ENCODE measurements at places on chromosomes 2 and 18.
A peak's percentile ranks its signal among the peaks of the same experiment; 100 is the strongest.

- DNase-seq: no peak
Measured at GRCh38 chr2:217302856-217303255, 443.0 kb upstream of the TNP1 start.

DNA sequence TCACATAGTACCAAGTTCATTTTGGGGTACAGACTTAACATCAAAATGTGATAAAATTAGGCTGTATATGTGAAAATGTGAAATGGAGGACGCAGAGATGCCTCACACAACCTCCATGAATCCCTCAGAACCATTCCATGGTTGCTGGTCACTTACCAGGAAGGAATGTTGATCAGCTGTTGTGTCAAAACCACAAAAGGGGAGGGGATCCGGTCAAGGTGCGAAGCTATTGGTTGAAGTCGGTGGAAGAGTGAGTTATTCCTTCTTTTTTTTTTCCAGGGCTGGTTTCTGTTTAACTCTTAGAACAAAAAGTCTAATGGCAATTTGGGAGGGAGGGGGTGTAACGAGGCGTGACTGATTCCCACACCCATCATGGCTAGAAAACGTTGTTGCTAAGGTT lies 32.3 kb upstream of the REG3A start:
- no peak for DNase-seq

DNA sequence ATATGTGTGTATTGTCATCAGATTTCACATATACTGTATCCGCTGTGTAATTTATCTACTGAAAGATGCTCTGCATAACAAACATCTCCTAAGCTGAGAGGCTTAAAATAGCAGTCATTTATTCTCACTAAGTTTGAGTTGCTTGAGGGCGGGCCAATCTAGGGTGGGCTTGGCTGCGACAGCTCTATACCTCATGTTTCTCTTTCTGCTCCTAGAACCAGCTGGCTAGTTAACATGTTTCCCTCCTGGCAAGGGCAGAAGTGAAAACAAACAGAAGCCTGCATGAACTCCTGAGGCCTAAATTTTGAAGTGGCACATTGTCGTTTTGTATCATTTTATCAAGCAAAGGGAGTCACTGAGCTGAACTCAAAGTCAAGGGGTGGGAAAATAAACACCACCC lies 585.0 kb upstream of the VRK2 start:
- DNase-seq: no peak

GRCh38 chr18:32896776-32897547 lies 124.1 kb upstream of the KLHL14 start:
- no peak for DNase-seq

DNA sequence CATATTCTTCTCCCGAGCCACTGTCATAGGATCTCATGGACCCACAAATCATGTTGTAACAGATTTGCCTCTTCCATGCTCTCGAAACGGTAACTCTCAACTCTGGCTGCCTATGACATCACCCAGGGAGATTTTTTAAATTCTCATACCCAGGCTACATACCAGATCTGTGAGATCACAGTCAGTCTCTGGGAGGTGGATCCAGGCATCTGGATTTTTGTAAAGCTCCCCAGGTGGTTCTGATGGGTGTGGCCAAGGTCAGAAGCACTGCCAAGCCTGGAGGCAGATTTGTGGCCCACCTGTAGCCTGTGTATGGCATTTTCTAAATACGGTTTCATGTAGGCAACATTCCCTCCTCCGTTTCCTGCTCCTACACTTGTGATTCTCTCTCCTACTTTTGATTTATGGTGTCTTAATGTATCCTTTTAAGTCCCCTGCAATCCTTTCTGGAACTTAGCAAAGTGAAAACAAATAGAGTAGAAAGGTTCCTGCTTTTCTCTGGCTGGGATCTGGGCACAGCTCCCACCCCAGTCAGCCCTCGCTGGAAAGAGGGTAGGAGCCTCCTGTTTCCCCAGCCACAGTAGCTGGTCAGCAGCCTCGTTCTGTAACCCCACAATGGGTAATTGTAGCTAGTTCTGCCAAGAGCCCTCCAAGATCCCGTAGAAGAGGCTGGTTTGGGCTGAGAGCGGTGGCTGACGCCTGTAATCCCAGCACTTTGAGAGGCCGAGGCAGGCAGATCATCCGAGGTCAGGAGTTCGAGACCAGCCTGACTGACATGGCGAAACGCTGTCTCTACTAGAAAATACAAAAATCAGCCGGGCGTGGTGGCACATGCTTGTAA lies 96.2 kb downstream of the KLHL29 start:
- DNase-seq: no peak

DNA sequence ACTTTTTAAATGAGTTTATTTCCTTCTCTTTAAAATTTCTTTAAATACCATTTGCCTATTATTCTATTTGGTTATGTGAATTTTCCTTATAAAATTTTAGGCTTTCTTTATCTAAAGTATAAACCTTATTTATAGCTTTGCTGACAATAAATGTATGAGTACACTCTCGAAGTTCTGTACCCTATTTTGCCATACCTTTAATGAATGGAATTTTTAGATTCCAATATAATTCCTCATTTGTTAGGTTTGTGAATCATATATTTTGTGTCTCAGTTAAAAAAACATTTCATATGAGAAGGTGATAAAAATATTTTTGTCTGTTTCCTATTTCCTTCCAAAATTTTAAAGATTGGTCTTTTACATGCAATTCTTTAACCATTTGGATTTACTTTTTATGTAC lies 427.4 kb upstream of the SLC8A1 start:
- DNase-seq: no peak

DNA sequence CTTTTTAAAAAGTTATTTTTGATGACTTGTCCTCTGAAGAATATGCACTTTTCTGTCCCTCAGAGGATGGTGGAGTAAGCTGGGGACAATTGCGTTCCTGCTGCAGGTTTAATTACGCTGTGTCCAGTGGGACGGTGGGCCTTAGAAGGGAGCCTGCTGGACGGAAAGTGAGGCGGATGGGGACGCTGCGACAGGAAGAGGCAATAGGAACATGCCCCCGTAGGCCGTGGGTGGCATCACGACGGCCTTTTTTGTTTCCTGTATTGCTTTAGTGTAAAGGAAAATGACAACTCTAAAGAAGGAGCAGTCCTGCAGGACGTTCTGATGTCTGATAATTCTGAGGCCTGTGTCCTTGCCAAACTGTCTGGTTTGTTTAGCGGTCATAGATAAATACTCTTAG lies 121.6 kb downstream of the NFATC1 start:
- DNase-seq: no peak

- no peak for DNase-seq
Measured at GRCh38 chr2:18610090-18610489, 20.7 kb upstream of the NT5C1B start.

GRCh38 chr2:669323-669722 lies 7.9 kb downstream of the TMEM18 start:
- DNase-seq: no peak

DNA sequence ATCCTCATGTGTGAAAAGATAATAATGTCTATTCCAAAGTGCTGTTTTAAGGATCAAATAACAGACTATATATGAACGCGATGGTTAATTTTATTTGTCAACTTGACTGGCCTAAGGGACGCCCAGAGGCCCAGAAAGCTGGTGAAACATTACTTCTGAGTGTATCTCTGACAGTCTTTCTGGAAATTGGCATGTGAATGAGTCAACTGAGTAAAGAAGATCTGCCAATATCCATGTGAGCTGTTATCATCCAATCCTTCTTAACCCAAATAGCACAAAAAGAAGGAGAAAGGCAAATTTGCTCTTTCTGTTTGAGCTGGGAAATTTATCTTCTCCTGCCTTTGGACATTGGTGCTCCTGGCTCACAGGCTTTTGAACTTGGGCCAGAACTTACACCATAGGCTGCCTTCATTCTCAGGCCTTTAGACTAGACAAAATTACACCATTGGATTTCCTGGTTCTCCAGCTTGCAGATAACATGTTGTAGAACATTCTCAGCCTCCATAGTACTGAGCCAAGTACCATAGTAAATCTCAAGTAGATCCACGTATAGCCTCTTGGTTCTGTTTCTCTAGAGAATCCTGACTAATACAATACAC lies 114.7 kb upstream of the DOCK10 start:
- DNase-seq: no peak

- DNase-seq: no peak
Measured at GRCh38 chr2:130951018-130951417, 114.3 kb downstream of the ARHGEF4 start.

DNA sequence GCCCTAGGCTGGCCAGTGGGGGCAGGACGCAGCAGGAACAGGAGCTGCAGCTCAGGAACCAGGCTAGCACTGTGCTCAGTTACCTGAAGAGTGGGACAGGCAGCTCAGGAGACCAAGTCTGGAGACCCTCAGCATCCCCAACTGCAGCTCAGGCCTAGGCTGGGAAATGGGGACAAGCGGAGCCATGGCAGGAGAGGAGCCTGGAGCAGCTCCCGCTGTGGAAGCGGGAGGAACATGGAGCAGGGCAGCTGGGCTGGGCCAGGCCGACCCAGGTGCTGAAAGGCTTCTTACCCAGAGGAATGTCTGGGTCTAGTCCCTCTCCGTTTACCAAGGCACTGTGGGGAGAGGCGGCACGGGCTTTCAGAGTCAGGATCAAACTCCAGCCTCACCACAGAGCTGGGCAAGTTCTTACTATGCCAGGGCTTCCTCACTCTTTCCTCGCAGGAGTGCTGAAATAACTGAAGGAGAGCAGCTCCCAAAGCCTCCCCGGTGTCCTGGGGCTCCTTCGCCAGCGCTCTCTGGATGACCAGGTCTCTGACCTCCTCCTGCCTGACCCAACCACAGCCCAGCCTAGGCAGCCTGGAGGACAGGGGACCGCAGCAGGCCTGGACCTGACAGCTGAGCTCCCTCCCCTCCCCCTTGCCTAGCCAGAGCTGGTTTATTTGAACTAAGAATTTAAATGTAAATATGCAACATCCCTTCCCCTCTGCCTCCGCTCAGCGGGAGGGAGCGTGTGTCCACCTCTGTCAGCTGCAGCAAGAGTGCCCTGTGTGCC lies 247.8 kb upstream of the SIX2 start:
- no peak for DNase-seq

- DNase-seq: no peak
Measured at GRCh38 chr2:887639-888038, 63.0 kb upstream of the SNTG2 start.

- DNase-seq: no peak
Measured at GRCh38 chr2:105078906-105079495, 41.1 kb downstream of the MRPS9 start.

DNA sequence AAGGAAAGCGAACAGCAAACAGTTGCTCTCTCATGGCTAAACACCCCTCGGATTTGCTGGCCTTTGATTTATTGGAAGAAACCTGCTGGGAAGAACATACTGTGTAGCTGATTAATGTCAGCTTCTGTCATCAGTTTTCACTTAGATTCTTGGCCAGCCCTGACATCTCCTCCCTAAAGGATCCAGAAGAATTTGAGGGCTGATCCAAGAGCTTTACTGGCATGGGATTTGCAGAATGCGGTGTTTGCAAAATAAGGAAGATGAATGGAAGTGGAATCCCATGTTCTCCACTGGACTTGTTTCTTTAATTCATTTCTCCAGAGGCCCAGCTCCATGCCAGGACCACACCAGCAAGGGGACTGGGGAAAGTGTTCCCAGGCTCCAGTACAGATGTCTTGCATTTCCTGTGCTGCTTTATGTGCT lies 80.5 kb downstream of the RDH14 start:
- DNase-seq: no peak

GRCh38 chr2:96642564-96643360 lies at the start of gene FER1L5:
TSS of gene FER1L5 (plus strand) at chr2:96642764. CDS start at chr2:96642837, 73 bp downstream.
- peak; percentile 38 for DNase-seq

GRCh38 chr2:152175012-152175367 lies 573 bp downstream of the STAM2 start:
- no peak for DNase-seq

- DNase-seq: no peak
Measured at GRCh38 chr2:182496596-182496995, 69.8 kb upstream of the PDE1A start.

GRCh38 chr2:237725661-237726060 lies 72.9 kb upstream of the RBM44 start:
- no peak for DNase-seq

GRCh38 chr2:229174794-229175496 lies 96.1 kb downstream of the PID1 start:
- DNase-seq: peak; percentile 24

DNA sequence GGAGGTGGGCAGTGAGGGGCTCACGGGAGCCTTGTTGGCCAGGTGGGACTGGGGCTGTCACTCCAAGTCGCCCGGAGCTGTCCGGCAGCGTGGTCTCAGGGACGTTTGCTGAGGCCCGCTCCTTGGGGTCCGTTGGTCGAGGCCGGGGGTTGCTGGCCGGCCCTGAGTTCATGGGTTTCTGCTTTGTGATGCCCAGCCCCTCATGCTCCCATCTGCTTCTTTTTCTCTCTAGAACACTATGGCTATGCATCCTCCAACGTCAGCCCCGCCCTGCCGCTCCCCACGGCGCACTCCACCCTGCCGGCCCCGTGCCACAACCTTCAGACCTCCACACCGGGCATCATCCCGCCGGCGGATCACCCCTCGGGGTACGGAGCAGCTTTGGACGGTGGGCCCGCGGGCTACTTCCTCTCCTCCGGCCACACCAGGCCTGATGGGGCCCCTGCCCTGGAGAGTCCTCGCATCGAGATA lies 14.5 kb downstream of the NFATC1 start:
- DNase-seq: peak; percentile 10

GRCh38 chr2:114248648-114249047 lies 193.8 kb upstream of the DPP10 start:
- no peak for DNase-seq

DNA sequence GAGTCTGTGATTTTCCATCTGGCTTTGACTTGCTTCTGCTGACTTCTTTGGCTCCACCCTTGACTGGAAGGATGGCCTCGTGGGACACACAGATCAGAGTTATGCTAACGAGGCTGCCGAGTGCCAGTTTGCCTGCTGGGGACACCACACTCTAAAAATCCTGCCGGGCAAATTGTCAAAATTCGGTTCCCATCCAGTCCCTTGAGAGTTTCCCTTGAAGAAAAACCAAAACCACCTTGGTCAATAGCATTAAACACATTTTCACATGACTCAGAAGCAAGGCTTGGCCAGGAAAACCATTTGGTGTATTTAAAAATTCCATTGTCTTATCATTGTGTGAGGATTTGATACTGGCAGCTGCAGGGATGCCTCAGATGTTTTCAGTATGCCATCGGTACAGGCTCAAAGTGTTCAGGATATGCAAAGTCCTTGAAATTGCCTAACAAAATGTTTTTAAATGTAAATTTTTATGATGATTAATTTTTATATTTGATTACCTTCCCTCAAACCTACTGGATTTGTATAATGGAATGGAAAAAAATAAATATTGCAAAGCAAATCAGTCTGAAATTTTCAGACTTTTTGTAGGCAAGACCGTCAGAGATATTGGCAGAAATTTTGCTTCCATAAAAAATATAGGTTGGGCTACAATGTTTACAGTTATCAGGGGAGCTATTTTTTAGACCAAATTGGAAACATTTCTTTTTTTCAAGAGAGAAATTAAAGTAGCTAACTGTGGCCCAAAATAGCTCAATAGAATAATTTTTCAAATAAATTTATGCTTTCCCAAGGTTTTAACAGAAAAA lies 41.6 kb downstream of the KCNE4 start:
- DNase-seq: peak; percentile 76
